ENCODE measurements at places on chromosomes 4 and X.

GRCh38 chr4:52982946-52983340, 120.8 kb downstream of the RASL11B start:
- no peak for DNase-seq

DNA sequence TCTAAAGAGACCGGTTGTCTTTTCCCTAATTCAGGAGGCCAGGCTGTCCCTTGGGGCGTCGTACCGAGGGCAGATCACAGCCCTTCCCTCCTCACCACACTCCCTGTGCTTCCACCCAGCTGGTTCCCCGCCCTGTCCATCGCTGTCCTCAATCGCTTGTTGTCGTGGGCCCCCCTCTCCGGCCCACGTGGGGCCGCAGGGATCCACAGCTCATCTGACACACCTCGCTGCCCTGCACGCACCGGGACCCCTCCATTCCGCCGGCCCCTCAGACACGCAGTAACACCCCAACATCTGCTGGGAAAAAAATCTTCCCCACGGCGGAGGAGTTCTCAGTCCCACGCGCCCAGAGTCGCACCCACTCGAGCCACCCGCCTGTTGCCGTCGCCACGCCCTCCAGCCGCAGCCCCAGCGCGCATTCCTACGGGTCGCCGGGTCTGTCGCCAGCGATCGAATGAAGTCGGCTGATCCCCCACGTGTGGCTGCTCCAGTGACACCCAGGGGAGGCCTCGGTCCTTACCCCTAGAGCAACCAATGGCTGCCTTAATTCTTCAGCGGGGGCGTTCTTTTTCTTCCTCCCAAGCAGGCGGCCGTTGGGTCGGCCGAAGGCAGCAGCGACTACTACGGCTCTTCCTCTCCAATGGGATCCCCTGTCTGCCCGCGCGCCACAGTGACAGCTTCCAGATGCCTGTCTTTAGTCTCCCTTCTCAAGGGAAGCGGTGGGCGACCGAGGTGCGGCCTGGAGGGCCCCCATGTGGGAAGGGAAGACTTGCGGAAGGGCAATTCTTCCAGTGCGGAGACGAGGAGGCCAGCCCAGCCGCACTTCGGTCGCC, 893 bp upstream of the SEPTIN11 start:
- DNase-seq, result peak; percentile 77

DNA sequence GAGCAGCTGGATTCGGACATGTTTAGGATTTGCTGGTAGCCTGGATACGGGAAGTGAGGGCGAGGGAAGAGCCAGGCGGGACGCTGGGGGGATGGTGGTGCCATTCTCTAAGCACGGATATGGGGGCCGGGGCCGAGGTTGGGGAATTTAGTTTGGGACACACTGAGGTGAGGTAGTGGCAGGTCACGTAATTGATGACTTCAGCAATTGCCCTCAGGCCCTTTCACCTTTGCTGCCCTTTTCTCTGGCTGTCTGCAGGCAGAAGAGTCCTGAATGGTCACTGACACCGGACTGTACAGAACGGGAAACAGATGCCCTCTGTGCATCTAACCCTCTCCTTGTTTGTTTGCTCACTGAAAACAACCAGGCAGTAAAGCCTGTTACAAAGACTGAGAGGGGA, 16.9 kb upstream of the HMGB3 start:
- no peak for DNase-seq

DNA sequence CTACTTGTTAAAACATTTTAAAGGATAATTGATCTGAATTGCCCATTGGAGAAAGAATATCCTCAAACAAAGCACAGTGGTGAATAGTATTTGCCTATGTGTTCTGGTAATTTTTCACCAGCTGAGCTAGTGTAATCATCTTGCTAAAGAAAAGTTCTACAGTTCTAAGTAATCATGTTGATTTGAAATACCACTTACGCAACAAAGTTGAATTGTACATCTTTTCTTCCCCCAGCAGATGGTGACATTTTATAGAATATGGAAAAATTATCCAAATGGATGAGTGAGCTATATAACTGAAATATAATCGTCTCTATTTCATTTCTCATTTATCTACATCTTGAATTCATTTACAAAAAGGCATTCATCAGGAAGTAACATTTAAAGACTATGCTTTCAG, 9.7 kb upstream of the ZNF674 start:
- DNase-seq, result peak; percentile 29

DNA sequence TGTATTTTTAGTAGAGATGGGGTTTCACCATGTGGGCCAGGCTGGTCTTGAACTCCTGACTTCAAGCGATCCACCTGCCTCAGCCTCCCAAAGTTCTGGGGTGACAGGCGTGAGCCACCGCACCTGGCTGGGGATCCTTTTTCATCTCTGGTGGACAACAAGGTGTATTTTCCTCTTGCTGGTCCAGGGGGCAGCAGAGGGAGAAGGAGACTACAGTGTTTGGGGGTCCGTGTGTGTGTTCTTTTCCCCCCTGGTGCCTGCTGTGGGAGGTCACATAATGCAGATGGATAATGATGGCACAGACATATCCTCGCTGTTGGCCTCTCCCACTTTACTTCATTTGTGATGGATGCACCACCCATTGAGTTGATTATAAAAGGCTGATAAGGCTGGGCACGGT, 39.0 kb upstream of the CD99 start:
- no peak for DNase-seq

GRCh38 chrX:125926295-125926694, 239.8 kb downstream of the DCAF12L2 start:
- no peak for DNase-seq

DNA sequence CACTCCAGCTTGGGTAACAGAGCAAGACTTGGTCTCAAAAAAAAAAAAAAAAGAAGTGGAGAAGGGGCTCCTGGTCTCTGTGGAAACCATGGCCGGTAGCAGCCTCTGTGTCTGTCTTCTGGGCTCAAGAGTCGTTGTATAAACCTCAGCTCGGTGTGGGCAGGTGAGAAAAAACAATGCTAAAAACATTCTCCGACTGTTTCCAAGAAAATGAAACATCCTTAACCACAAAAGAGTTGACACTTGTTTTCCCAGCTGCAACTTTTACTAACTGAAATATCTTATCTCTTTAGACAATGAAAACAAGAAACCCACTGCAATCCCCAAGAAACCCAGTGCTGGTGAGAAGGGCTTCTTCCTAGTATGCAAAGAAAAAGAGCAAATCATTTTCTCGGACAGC, 26.2 kb downstream of the CD99 start:
- no peak for DNase-seq

- no peak for DNase-seq
These were observed 18.6 kb downstream of the PALLD start for GRCh38 chr4:168515222-168516011.

- DNase-seq, result no peak
These were observed 1009.1 kb upstream of the IGFBP7 start for GRCh38 chr4:58119298-58119697.
